ENCODE measurements at places on chromosomes 7 and 10. TPM values are rescaled to one million over a fixed set of nuclear protein-coding genes. Genes with fewer than 3 reads are reported as not detected.

The BMPER gene
- total RNA-seq = not detected

GRCh38 chr7:1624999-1625927 lies 44.8 kb upstream of the ELFN1 start:
- no peak for DNase-seq

DNA sequence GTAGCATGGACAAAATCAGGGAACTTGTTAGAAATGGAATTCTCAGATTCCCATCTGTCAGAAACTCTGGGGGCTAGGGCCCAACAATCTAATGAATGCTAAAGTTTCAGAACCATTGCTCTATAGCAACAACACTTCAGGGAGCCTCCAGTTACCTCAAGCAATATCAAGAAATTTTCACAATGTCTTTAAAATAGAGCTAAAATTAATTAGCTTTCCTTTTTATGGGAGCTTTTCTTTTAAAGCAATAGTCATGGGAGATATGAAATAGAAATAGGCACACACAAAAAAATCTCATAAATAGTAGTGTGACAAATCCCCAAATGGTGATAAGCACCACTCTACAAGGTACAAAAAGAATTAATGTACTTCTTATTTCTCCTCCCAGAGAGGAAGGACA lies 80.9 kb downstream of the AASS start:
- no peak for DNase-seq

DNA sequence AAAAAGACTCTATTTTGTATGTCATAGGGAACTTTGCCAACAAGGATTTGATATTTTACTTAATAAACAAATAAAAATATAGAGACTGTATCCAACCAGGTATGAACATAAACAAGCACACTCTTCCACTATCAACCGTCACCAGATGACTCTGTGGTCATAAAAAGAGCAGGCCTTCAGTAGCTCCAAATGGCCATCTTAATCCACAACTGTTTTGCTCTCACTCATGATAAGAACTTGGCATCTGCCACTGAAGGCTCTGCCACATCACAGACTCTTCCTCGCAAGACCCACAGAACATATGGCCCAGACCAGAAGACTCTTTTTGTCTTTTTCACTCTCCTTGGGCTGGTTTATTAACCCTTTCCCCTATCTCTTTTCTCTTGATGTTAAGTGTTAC lies 98.7 kb upstream of the POM121L12 start:
- DNase-seq = no peak

The ARL4A gene
- total RNA-seq = 13.1 TPM

DNA sequence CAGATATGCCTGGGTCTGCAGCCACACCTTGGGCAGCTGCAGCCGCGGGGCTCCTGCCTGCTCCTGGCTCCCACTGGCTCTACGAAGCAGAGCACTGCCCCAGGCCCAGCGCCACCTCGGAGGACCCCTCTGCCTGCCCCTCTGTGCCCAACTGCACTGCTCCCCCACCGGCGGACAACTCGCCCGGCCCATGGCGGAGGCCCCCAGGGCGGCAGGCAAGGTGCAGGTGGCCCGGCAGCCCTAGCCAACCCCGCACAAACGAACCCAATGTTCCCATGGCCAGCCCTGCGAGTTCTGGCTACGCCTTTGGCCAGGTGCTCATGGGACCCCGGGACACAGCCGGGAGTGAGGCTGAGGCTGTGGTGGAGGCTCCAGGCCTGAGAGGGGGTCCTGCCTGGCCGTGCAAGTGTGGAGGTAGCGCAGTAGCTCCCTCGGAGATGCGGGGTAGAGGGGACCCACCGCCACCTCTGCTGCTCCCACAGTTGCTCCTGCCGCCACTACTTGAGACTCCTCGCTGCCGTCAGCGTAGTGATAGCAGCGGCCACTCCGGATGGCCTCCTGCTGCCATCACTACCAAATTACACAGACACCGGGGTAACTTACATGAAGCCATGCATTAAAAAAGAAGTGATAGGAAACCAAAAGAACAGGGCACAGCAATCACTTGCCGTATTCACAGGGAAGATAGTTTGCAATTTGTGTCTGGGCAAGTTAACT lies 97.3 kb upstream of the SP4 start:
- no peak for DNase-seq

DNA sequence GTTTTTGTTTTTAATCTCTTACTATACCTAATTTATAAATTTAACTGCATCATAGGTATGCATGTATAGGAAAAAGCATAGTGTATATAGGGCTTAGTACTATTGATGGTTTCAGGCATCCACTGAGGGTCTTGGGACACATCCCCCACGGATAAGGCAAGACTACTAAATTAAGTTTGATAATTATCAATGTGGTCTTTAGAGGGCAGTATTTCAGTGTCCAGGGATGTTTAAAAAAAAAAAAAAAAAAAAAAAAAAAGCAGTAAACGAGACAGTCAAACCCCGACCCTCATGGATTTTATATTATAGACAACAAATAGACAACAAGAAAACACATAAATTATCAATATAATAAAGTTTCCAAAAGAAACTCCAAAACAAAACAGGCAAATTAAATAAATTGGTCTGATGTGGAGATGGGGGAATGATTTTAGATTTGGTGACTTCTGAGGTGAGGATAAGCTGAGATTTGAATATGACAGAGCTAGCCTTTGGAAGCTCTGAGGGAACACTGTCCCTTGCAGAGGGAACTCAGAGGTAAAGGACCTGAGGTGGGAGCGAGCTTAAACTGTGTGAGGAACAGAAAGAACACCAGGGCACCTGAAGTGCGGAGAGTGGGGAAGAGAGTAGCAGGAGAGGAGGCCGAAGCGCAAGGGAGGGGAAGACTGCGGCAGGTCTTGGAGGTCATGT lies 14.8 kb downstream of the ACSM6 start:
- peak; percentile 42 for DNase-seq

GRCh38 chr10:111482621-111483216 lies 405.9 kb downstream of the ADRA2A start:
- DNase-seq = no peak

The ZNF282 gene
- total RNA-seq = 26.6 TPM

- no peak for DNase-seq
Observed at GRCh38 chr7:54917613-54918391, 101.0 kb upstream of the EGFR start.

The SCIN gene
- not detected for total RNA-seq

- no peak for DNase-seq
Observed at GRCh38 chr10:118266098-118266748, 75.9 kb downstream of the FAM204A start.

DNA sequence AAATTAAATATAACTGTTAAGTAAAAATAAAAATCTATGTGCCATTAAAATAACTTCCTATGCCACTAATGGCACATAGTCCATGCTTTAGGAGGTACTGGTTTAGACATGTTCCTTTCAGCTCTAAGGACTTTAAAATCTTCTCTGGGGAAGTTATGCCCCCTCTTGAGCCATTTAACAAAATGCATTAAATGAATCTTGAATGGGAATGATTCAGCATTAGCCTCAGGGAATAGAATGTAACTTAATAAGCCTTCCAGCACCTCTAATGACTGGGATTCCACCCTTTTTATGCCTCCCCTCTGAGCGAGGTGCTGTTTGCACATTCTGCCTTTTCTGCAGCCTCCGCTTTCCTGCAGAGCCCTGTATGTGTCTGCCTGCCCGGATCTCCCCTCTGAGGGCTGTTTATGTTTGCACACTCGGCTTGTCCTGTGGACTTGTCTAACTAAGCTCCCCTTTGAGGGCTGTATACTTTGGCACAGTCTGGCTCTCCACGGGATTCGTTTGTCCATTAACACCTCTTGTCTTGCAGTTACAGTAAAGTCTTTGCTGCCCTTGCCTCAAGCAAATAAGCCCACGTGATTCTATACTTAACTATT lies 108.4 kb upstream of the HPS1 start:
- DNase-seq = no peak

GRCh38 chr10:120944586-120945125 lies 93.5 kb downstream of the WDR11 start:
- DNase-seq = no peak

The SLC4A2 gene
- 81.4 TPM for total RNA-seq

The AMZ1 gene
- 2.9 TPM for total RNA-seq

DNA sequence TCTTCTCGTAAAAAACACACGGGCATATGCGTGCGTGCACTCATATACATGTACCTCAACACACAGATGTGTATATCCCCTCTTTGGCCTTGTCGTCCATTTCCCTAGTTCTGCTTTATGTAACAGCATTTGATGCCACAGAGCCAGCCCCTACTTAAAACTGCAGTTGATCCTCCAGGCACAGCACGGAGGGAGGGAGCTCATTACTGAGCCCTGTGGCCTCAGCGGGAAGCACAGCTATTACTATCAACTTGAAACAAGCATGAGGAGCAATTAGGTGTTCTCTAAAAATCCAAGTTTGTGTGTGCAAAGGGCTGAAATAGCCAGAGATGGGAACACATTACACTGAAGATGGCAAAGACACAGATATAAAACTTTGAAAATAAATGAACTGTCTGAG lies 580.9 kb downstream of the GLRX3 start:
- no peak for DNase-seq

- DNase-seq = no peak
Observed at GRCh38 chr10:129678186-129678585, 211.1 kb downstream of the MGMT start.

DNA sequence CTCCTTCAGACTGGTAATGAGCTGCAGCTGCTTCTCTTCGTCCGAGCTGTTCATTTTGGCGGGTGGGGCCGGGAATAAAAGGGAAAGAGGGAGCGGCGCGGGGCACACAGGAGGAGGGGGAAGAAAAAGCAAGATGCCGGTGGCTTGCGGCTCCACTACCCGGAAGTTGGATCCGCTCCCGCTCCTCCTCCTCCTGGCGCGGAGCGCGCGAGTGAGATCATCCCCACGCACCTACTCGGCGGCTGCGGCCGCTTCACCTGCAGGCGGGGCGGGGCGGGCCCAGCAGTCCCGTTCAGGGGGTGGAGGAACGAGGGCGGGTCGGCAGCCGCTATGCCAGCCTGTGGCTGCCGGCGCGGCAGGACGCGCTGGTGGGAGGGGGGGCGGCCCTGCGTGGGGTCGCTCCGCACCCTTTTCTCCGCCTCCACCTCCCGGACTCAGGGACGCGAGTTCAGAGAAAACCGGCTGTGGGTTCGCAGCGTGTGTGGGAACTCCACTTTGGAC lies at the start of gene SHTN1:
TSS of gene SHTN1 (minus strand) at position 162 of the 501 bp plus-strand sequence. CDS start at position 54, 108 bp downstream.
- no peak for DNase-seq

The PGAM2 gene
- total RNA-seq = 1.1 TPM

- no peak for DNase-seq
Observed at GRCh38 chr10:25382029-25382810, 207.4 kb downstream of the GPR158 start.

The FLNC gene
- 0.06 TPM for total RNA-seq

The TEX47 gene
- total RNA-seq = not detected
